ENCODE measurements at places on chromosomes 12 and 14.

DNA sequence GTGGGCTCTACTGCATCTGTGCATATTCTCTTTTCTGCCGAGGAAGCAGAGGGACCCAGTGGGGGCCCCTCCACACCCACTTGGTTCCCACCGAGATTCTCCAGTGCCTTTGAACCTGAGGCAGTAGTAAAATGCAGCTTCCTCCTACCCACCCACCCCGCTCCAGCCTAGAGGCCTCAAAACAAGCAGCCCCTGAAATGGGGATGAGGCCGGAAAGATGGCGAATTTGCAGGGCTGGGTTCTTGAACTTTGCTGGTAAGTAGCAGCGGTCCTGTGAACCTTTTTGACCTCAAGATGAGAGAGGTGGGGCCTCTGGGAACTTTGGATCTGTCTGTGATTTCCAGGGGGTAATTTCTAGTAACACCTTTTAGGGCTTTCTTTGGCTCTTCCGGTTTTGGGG lies 15.4 kb downstream of the PLEKHG3 start:
- no peak for DNase-seq

DNA sequence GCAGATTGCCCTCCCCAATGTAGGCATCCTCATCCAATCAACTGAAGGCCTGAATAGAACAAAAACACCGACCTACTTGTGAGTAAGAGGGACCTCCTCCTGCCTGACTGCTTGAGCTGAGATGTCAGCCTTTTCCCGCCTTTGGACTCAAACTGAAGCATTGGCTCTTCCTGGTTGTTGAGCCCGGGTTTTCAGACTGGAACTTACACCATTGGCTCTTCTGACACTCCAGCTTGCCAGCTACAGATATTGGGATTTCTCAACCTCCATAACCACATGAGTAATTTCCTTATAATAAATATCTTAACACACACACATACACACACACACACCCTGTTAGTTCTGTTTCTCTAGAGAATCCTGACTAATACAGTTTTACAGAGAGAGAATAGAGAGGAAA lies 173.4 kb upstream of the NTF3 start:
- DNase-seq = no peak

DNA sequence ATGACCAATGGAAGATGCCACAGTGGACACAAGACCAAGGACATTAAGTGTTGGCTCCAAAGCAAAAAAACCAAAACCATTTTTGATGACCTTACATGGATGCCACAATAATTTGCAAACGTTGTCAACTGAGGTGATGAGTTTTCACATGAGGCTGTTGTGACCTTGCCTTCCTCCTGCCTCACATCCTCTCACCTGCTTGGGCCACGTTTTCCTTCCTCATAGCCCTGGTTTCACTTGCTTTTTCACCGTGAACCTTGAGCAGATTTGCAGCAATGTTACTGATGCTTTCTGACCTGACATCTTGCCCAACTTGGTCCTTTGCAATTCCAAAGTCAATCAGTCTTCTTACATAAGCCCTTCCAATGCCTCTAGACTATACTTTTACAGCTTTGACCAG lies 3.7 kb downstream of the KRT6B start:
- DNase-seq = no peak

GRCh38 chr12:91846466-91847055 lies 299.1 kb downstream of the BTG1 start:
- DNase-seq = no peak

DNA sequence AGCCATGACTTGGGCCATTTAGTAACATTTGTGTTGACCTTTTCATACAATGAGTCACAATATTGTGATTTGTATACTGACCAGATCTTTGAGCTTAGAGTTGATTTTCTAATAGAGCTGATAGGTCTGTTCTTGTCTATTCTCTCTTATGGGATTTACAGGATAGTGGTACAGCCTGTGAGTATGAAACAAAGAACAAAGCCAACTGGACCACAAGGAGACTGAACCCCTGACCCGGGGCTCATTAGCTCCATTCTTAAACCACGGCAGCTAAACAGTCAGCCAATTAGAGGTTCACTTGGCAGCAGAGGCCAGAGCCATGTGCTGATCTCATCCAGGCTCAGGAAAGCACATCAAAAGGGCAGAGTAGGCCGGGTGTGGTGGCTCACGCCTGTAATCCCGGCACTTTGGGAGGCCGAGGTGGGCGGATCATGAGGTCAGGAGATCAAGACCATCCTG lies 59.1 kb upstream of the GNPNAT1 start:
- no peak for DNase-seq

DNA sequence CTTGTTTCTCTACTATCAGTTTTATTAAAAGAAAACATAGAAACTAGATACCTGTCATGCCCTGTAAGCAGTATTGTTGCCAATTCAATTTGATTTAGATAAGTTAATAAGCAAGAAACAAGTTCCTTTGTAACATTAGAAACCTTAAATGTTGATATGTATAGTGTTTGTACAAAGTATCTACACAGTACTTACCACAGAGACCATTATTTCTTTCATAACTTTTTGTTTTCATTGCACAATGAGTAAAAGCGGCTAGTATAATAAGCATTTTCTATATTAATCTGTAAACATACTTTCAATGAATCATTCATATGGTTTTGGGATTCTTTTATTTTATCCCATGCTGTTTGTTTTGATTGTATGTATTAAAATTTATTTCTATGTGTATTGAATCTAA lies 305.1 kb downstream of the TTC6 start:
- no peak for DNase-seq

DNA sequence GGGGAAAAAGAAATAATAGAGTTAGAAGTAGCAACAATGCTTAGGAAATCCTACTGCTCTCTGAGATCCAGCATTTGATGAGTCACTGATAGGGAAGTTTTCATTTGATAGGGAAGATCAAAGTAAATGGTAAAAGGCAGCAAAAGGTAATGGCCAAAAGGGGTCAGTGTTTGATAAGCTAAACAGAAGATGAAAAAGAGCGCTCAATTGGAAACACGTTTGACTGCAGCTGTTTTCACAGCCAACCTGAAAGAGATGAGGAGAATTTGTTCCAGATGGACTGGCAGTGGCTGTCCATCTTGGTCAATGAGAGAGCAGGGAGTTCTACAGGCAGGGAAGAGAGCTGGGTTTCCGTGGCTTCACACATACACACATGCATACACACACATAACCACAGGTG lies 264.2 kb downstream of the TMEM132C start:
- DNase-seq = no peak

DNA sequence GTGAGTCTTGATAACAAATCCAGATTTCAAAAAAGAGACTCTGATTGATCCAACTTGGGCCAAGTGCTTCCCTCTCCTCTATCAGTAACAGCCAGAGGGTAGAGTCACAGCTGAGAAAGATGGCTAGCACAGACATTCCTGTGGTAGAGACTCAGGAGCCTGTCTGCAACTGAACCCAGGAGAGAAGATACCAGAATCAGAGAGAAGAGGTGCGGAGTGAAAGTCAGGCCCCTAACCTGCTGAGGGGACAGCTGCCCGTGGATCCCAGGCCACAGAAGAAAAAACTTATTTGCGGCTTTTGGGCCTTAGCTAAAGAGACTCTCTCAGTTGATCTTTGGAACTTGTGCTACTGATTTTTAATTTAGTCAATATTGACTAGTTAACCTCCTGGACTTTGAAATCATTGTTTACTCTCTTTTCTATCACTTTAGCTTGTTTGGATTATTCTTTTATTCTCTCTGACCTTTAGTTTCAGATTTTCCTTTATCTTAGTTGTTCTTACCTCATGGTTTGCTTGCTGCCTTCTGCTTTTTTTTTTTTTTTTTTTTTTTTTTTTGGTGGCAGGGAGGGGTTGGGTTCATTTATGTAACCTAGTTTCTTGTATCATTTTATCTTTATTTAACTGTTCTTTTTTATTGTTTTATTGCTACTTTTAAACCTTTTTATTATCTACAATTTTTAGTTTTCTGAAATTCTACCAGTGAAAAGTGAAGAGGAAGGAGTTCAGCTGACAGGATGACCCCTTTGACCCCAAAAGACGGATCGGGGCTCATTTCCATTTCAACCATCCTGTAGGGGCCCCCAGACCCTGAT lies 154.9 kb upstream of the KRR1 start:
- no peak for DNase-seq

All from anterior cingulate cortex (tissue), 58 donors.